DMS 273 treated with DMSO at 0.1 percent for 48 hours (cell line): ENCODE measurements at places on chromosomes 3 and 15.

GRCh38 chr3:60025096-60026050, 975.5 kb upstream of the CFAP20DC start:
- no peak for DNase-seq

GRCh38 chr15:46961795-46962194, 755.5 kb upstream of the SEMA6D start:
- DNase-seq, result no peak

GRCh38 chr3:149316437-149316836, 17.0 kb downstream of the TM4SF18 start:
- no peak for DNase-seq

- no peak for DNase-seq
Observed at GRCh38 chr3:81874738-81875137, 113.3 kb upstream of the GBE1 start.

DNA sequence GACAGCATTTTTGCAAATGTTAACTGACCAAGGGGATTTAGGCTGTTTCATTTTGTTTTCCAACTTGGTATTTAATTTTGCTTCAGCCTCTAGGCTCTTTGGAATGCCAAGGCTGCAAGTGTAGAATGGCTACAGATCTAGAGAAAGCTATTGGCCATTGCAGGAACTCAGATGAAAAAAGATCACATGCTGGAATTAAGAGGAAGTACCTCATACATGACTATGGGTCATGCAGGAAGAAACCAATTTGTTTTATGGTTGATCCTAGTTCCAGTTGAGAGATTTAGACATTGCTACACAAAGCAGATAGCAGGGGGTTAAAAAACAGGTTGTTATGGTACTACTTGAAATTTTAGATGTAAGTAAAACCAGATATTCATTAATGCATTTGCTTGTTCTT, 12.7 kb upstream of the CLDN16 start:
- DNase-seq, result no peak

GRCh38 chr3:112848196-112848595, 1.5 kb upstream of the CD200R1L start:
- no peak for DNase-seq

GRCh38 chr15:39431376-39431775, 149.5 kb upstream of the THBS1 start:
- no peak for DNase-seq

- no peak for DNase-seq
Observed at GRCh38 chr3:124747111-124747981, 17.1 kb downstream of the UMPS start.

DNA sequence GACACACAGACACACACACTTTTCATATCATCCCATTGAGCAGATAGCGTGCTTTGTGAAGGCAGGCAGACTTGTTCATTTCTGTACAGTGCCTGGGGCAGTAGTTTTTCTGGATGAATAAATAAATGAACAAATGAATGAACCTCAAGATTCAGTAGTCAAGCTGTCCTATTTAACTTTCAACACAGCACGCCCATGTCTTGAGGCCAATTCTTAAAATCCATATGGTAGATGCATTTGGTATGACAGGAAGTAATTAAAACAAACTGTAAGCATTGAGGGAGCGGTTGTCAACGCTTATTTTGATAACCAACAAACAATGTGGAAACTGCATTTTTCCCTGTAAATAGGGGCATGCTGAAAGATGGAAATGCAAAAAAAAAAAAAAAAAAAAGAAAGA, 80.0 kb upstream of the BNC1 start:
- no peak for DNase-seq

- DNase-seq, result no peak
Observed at GRCh38 chr3:184388164-184388935, 8.5 kb downstream of the CHRD start.

DNA sequence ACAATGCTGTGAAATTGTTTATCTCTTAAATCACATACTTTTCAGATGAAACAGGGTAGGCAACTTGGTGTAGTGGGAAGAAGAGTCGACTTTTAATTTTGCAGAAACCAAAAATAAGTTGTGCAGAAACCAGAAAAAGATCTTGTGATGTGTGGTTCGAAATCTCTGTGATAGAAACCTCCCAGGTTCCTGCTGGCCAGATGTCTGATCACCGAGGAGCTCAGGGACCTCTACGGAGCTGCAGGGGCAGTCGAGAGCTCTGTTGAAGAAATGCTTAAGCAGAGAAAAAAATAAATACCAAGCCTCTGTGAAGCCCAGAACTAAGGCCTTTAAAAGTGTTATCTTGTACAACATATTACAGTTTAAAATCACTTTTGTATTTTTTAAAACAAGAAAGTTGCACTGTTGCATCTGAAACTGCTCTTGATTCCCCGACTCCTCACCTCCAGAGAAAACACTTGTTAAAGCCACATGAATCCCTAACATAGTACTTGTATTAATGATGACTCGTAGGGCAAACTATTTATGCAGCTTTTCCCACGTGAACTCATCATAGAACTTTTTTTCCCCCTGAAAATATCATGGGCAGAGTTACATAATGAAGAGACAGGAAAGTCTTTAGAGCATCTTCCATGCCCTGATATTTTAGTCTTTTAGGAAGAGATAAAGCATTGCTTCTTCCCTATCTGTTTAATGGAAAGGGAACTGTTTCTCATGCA, 51.3 kb downstream of the CCK start:
- DNase-seq, result no peak
